ENCODE measurements at places on chromosomes 4 and X.
A peak's percentile ranks its signal among the peaks of the same experiment; 100 is the strongest.

GRCh38 chr4:82721819-82722423 lies 76.7 kb downstream of the SCD5 start:
- no peak for DNase-seq

DNA sequence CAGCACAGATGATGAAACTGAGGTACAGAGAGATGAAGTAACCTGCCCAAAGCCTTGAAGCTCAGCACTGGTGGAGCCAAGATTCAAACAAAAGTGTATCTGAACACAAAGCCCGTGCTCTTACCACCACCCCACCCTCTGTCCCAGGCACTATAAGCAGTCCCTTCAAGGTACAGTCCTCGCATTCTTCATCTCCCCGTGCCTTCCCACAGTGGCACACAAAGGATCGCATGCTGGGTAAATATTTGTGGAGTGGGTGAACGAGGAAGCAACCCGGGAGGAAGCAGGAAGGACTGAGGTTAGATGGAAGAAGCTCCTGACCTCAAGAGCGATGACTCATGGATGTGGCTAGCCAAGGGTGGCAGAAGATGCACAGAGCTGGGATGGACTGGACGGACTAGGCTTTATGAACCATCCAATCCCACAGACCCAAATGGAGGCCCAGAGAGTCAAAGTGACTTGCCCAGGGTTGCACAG lies 18.4 kb downstream of the IQSEC2 start:
- DNase-seq, result peak; percentile 10

DNA sequence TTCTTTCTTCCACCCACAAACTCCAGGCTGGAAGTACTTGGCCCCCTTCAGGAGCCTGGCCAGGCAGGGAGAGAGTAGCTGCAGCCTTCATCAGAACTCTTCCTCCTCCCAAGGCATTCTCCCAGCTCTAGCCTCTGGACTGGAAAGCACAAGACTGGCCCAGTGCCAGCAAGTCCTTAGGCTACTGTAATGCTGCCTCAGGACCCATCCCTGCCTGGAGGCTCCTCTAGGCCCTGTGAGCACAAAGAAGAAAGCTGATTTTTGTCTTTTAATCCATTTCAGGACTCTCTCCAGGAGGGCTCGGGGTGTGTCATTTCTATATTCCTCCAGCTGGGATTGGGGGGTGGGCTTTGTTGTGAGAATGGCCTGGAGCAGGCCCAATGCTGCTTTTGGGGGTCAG lies 10.8 kb downstream of the AWAT2 start:
- DNase-seq, result no peak

GRCh38 chr4:151541389-151542071 lies 132.6 kb downstream of the FHIP1A start:
- no peak for DNase-seq

- DNase-seq, result no peak
Measured at GRCh38 chrX:39871648-39872047, 226.1 kb downstream of the BCOR start.

DNA sequence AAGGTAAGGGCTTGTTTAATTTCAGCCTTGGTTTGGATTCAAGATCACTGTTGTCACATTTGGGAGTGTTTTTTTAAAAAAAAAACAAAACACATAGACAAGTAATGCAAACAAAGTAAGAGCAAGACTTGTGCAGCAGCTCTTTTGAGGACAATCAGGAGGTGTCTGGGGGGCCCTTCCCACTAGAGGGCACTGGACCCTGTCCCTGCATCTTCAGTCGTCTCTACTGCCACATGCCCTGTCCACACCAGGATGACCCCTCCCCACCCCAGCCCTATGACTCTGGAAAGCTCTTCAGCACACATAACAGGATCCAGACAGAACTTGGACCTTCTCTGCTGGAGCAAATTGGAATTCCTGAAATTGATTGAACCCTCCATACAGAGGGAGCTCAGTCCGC lies 71.0 kb downstream of the USP46 start:
- DNase-seq, result no peak

GRCh38 chrX:9390121-9390520 lies 74.7 kb upstream of the TBL1X start:
- DNase-seq, result no peak

- no peak for DNase-seq
Measured at GRCh38 chr4:78809928-78810835, 34.0 kb downstream of the BMP2K start.

DNA sequence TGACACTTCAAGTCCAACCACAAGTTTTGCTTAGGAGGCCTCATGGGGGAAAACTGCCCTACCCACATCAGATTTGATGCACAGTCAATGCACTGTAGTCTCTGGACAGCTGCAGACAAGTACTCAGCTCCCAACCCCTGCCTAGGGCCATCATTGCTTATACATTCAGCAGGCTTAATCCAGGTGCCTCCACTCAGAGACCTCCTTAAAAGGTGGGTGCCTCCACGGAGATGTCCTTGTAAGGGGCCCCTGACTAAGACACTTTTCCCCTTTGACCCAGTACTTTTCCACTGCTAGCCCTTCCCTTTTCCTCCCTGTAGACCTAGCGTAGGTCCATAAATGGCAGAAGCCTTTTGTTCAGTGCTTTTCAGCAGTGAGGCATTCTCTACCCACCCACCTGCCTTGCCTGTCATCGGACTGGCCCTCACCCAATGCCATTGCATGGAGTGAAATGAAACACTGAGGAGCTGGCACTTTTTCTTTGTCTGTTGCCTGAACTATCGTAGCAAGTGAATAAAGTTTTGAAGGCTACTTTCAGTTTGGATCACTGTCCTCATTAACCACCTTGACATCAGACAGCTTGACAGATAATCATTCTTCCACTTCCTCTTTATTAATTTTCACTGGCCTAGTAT lies 23.8 kb upstream of the PLK4 start:
- DNase-seq, result no peak

Measured in GOT3 (cell line).